Activated naive CD8-positive, alpha-beta T cell treated with anti-CD3 and anti-CD28 coated beads, Interleukin-2, amount 10 ng/mL, durations not matched to agents 7 days and 5 days (primary cell): ENCODE measurements at places on chromosomes 3 and 15. TPM values are rescaled to one million over a fixed set of nuclear protein-coding genes. Genes with fewer than 3 reads are reported as not detected.

LRRC34 gene
- total RNA-seq = 6.9 TPM

PCCB gene
- 25.2 TPM for total RNA-seq

LAMB2 gene
- 0.45 TPM for total RNA-seq

HRG gene
- not detected for total RNA-seq

LRTM1 gene
- not detected for total RNA-seq

CGNL1 gene
- not detected for total RNA-seq
